Bronchial epithelial cell (primary cell): ENCODE measurements at places on chromosomes 7 and 10. TPM values are rescaled to one million over a fixed set of nuclear protein-coding genes. Genes with fewer than 3 reads are reported as not detected.

The PAPOLB gene
- under 0.01 TPM in 1 of 2 replicates, not detected in the other for total RNA-seq

The AKR1B1 gene
- total RNA-seq = 77.1 and 102 TPM in 2 replicates

The NPC1L1 gene
- total RNA-seq = under 0.01 TPM in 2 replicates

The RSPH10B2 gene
- total RNA-seq = 0.51 TPM in 1 of 2 replicates, not detected in the other

The ZNF775 gene
- total RNA-seq = 3.2 and 3.5 TPM in 2 replicates

The TAS2R41 gene
- total RNA-seq = not detected in 2 replicates

The SH2D4B gene
- total RNA-seq = under 0.01 TPM in 2 replicates

The EGR2 gene
- total RNA-seq = 0.13 and 0.26 TPM in 2 replicates

The PILRA gene
- total RNA-seq = 0.13 TPM in 1 of 2 replicates, not detected in the other

The LRRC18 gene
- not detected in 2 replicates for total RNA-seq

The RBAK gene
- total RNA-seq = 10.0 and 10.6 TPM in 2 replicates

The HDAC9 gene
- total RNA-seq = 12.1 and 18.9 TPM in 2 replicates

The OR2A12 gene
- total RNA-seq = not detected in 2 replicates

The KAZALD1 gene
- total RNA-seq = 1.6 and 4.0 TPM in 2 replicates

The ATOH7 gene
- under 0.01 TPM in 1 of 2 replicates, not detected in the other for total RNA-seq

The ZNF33A gene
- total RNA-seq = 17.8 and 21.3 TPM in 2 replicates

The OR2A5 gene
- not detected in 2 replicates for total RNA-seq

The TNKS2 gene
- 48.2 and 56.5 TPM in 2 replicates for total RNA-seq

The NUTM2E gene
- total RNA-seq = 0.13 TPM in 1 of 2 replicates, not detected in the other

The NRP1 gene
- total RNA-seq = 16.1 and 21.6 TPM in 2 replicates

The MARCHF5 gene
- 23.2 and 26.8 TPM in 2 replicates for total RNA-seq

The AQP1 gene
- total RNA-seq = under 0.01 TPM in 1 of 2 replicates, not detected in the other

The FOXI2 gene
- total RNA-seq = not detected in 2 replicates

The NUTM2B gene
- total RNA-seq = 0.26 and 1.0 TPM in 2 replicates

The TMEM236 gene
- under 0.01 and 0.26 TPM in 2 replicates for total RNA-seq

The TUBAL3 gene
- 0.26 TPM in 2 replicates for total RNA-seq

The RNF148 gene
- 0.26 TPM in 2 replicates for total RNA-seq

The SFTPA2 gene
- total RNA-seq = not detected in 2 replicates

The MYL7 gene
- not detected in 2 replicates for total RNA-seq

The RGS10 gene
- total RNA-seq = 23.9 and 35.5 TPM in 2 replicates

The SPDYE16 gene
- not detected in 2 replicates for total RNA-seq

The MUC3A gene
- under 0.01 TPM in 1 of 2 replicates, not detected in the other for total RNA-seq

The WIPF3 gene
- total RNA-seq = under 0.01 TPM in 2 replicates

The DPP6 gene
- total RNA-seq = not detected in 2 replicates

The CALHM1 gene
- total RNA-seq = not detected in 2 replicates

The MOGAT3 gene
- total RNA-seq = not detected in 2 replicates
